Stimulated activated CD8-positive, alpha-beta memory T cell treated with anti-CD3 and anti-CD28 coated beads, Interleukin-4, amount 100 ng/mL, for 1 hour (primary cell): ENCODE measurements at places on chromosomes 2 and 18.

GRCh38 chr2:16725549-16725948, 59.9 kb upstream of the CYRIA start:
- DNase-seq: no peak

- no peak for DNase-seq
These were observed 9.4 kb upstream of the GPR55 start for GRCh38 chr2:230934231-230935129.

DNA sequence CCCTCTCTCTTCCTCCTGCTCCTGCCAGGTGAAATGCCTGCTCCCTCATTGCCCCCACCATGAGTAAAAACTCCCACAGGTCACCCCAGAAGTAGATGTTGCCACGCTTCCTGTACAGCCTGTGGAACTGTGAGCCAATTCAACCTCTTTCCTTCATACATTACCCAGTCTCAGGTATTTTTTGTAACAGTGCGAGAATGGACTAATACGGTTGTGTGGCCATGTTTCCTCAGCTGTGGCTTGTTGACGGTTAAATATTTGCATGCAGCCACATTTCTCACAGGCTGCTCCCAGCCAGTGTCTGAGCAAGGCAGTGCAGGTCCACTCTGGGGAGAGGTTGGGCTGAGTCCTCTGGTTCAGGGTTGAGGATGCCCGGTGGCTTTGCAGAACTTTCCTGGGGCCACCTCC, 27.8 kb upstream of the COPS8 start:
- DNase-seq: no peak

DNA sequence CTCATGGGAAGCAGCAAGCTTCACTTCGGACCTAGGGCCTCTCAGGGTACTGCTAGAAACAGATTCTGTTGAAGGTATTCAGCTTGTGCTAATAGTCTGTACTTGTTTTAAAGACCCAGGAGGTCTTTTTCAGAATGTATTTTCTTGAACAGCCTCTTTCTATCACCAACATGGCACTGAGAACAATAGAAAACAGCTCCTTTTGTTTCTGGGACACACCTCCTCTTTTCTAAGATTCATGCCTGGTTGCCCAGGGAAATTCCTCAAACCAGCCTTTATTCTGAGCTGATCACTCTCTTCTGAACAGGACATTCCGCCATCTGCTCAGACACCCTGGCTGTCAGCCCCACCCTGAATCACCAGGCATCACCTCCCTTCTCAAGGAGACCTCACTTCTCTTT, 389.6 kb downstream of the TGIF1 start:
- DNase-seq: no peak

GRCh38 chr2:129803032-129803431, 176.4 kb upstream of the RAB6C start:
- no peak for DNase-seq

DNA sequence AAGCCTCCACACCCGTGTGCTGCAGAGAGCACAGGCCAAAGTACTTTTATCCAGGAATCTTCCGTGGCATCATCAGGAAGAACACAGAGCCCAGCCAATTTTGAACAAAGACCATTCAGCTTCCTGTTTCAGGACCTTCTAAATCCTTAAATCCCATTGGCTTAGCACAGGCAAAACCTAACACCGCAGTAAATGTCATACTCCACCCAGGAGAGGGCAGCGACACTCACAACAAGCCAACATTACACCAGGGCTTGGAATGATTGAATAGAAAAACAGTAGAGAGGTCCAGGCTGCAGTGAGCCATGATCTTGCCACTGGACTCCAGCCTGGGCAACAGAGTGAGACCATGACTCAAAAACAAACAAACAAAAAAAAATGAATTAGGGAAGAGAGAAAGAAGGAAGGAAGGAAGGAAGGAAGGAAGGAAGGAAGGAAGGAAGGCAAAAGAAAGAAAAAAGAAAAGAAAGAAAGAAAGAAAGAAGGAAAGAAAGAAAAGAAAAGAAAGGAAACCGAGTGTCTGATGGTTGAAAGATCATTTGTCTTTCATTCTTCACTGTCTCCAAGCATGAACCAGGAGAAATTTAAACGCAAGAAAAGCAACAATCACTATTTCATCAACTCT, 144.6 kb upstream of the SATB2 start:
- no peak for DNase-seq

GRCh38 chr18:31261792-31262582, 56.0 kb upstream of the DSG1 start:
- DNase-seq: no peak

- no peak for DNase-seq
These were observed 163.1 kb downstream of the TTC32 start for GRCh38 chr2:19738707-19739106.

GRCh38 chr2:145356056-145356455, 836.1 kb upstream of the ZEB2 start:
- DNase-seq: no peak

DNA sequence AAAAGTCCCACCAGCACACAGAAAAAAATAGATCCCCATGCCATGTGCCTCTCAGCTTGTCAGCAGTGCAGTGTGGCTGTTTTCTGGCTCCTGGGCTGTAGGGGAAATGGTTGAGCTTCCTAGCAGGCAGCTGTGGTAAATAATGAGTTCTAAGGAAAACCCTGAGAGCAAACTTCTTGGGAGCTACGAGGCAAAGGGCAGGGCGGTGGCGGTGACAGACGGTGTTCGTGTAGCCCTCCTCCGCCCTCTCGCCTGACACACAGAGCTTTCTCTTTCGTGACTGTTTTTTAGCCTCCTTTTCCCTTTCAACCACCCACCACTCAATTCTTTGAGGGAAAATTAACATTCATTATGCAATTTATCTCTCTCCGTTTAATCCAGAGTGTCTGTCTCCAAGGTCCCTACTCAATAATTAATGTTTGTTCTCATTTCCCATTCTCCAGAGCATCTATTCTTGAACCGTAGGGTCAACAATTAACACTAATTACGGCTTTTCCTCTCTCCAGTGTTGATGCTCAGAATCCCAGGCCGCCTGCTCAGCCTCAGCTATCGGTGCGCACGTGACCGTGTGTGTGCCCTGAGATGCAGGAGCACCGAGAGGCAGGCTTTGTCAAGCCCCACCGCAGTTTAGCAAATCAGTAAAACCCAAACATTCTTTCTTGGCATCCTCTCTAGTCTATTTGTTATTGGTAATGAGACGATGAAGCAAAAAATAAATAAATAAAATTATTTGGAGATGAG, 50.1 kb downstream of the KIAA2012 start:
- DNase-seq: no peak

GRCh38 chr2:9984217-9984739, 32.8 kb downstream of the GRHL1 start:
- no peak for DNase-seq

- no peak for DNase-seq
These were observed 55.0 kb downstream of the TMEM163 start for GRCh38 chr2:134663451-134664450.
